Effector memory CD8-positive, alpha-beta T cell (primary cell): ENCODE measurements at places on chromosomes 7 and 10.

DNA sequence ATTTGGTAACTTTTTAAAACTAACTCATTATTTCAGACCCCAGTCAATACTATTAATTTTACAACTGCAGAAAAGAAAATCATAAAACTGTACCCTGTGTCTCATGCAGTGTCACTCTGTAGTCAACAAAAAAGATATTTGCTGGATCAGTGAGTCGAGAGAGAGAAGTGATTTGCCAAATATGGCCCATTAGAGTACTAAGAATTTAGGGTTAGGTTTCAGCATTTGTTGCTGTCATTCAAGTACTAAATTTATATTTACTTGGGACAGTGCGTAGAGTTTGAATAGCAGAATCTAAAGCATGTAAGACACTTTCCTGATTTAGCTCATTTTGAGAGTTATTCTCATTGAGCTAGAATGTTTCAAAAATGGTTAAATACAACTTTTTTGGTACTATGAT is 38.9 kb downstream of the CACNA2D1 start:
- no peaks in the 10 kb centered on the region for H3K27me3 ChIP-seq
- H3K4me1 ChIP-seq, result no peaks in the 10 kb centered on the region
- H3K4me3 ChIP-seq, result no peak overlapping the region
- DNase-seq, result no peak
- H3K27ac ChIP-seq, result no peak overlapping the region

GRCh38 chr7:3984456-3984855 is 683.4 kb downstream of the SDK1 start:
- DNase-seq, result no peak
- peaks cover 17% of the 10 kb centered on the region for H3K27me3 ChIP-seq
- H3K27ac ChIP-seq, result no peak overlapping the region
- peaks cover under 1% of the 10 kb centered on the region for H3K36me3 ChIP-seq
- H3K4me3 ChIP-seq, result no peak overlapping the region

DNA sequence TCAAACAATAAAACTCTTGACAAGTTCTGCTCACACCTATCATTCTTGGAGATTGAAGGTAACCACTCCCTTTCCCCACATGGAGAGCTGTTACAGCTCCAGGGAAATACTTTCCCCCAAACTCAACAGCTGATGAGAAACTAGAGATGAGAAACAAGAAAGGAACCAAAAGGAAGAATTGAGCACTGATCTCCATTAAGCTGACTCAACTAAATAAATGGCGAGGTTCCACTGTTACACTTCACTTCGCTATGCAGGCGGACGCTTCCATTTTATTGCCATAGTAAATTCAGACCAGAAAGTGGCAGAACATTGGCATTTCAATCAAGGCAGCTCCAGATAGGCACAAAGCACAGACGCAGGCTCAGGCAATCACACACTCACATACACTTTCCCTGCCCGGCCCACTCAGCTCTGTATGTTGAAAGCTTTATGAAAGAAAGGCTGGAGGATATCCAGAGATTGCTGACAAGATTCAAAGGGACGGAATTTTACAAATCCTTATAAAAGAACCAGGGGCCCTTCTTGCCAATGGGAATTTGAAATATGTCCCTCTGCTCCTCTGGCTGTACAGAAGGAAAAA is 11.5 kb upstream of the YAE1 start:
- peaks cover 29% of the 10 kb centered on the region for H3K27me3 ChIP-seq
- no peak overlapping the region for H3K4me3 ChIP-seq
- peaks cover 4% of the 10 kb centered on the region for H3K36me3 ChIP-seq
- no peak for DNase-seq
- no peaks in the 10 kb centered on the region for H3K4me1 ChIP-seq

DNA sequence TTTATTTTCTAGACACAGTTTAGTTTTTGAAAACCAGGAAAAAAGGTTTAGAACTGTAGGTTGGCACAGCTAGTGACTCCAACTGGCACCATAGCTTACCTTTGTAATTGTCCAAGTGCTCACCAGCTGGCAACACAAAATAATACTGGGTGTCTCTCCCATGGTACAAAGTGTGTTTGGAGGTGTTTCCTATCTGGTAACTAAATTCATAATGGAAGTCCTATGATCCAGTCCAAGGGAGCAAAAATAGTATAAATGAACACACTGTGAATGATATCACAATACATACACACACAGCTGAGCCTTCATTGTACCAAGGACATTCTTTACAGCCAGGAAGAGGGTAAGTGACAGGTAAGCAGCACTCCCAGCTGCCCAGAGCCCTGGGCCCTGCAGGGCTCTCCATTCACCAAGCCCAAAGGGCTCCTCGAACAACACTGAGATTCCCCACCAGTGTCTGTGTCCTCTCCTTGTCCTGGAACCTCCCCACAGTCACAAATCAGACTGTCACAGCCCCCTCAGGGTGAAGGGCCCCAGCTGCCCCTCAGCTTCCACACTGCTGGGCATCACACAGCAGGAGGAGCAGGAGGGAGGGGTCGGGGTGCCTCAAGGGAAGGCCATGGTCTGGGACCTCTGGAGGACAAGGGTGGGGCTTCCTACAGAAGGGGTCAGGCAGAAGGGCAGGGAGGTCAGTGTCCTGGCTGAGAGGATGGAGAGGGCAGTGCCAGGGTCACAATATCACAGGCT is 72.1 kb downstream of the PKD1L1 start:
- peaks cover 6% of the 10 kb centered on the region for H3K27me3 ChIP-seq
- no peak overlapping the region for H3K4me3 ChIP-seq
- DNase-seq, result no peak
- no peaks in the 10 kb centered on the region for H3K4me1 ChIP-seq

GRCh38 chr10:93752761-93753160 is 5.0 kb upstream of the LGI1 start:
- H3K4me3 ChIP-seq, result no peak overlapping the region
- H3K27me3 ChIP-seq, result peaks cover 70% of the 10 kb centered on the region
- H3K4me1 ChIP-seq, result peaks cover 1% of the 10 kb centered on the region
- no peak for DNase-seq

DNA sequence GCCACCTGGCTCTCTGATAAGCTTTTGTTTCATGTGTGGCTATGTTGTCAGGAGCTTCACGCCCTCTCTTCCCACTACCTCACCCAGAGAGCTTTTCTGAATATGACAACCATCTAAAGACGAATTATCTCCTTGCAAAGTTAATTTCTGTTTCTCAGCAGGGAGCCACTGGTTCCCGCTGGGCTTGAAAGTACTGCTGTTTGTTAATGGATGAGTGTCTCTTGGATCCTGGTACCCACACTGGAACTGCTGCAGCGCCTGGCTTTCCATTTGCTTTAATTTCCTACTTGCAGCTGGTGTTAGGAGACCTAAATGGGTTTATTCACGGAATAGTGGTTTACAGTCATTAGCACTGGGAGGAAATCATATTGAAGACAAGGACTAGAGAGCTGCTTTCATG is 267.9 kb upstream of the LRGUK start:
- H3K36me3 ChIP-seq, result peaks cover 8% of the 10 kb centered on the region
- DNase-seq, result no peak
- H3K4me3 ChIP-seq, result no peak overlapping the region
- H3K27me3 ChIP-seq, result no peaks in the 10 kb centered on the region
- H3K4me1 ChIP-seq, result peaks cover 3% of the 10 kb centered on the region
- no peak overlapping the region for H3K27ac ChIP-seq

DNA sequence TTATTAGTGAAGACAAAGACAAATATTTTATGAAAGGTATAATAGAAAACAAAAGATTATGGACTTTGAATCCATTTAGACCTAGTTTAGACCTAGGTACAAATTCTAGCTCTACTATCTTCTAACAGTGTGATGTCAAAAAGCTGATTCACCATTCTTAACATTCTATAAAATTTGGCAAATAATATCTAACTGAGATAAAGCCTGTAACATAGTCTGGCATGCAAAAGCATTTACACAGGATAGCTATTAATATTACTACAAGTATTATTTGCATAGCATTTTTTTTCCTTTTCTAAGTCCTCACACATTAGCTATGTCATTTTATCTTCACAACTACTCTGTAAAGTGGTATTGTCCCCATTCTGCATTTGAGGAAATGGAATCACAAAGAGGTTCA is 179.6 kb upstream of the LRRTM3 start:
- H3K27me3 ChIP-seq, result no peaks in the 10 kb centered on the region
- H3K36me3 ChIP-seq, result no peaks in the 10 kb centered on the region
- no peaks in the 10 kb centered on the region for H3K4me1 ChIP-seq
- no peak overlapping the region for H3K4me3 ChIP-seq

DNA sequence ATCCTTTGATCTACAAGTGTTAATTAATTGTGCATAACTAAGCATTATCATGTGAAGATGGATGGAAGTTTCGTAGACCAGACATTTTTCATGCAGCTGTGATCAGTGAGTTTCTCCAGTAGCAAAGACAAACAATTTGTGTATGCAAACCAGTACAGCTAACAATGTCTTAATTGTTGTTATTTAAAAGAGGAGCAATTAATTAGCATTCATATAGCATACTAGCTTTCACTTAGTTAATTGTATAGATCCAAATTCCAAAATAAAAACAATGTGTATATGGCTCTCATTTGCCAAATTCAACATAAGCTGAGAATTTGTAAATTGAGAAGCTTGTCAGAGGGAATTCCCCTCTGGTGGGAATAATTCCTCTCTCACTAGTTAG is 22.6 kb upstream of the PRKCQ start:
- no peak for DNase-seq
- H3K27ac ChIP-seq, result no peak overlapping the region
- no peak overlapping the region for H3K4me3 ChIP-seq
- H3K36me3 ChIP-seq, result peaks cover 11% of the 10 kb centered on the region
- peaks cover 43% of the 10 kb centered on the region for H3K4me1 ChIP-seq

- peaks cover 51% of the 10 kb centered on the region for H3K27me3 ChIP-seq
- no peak overlapping the region for H3K27ac ChIP-seq
- no peak overlapping the region for H3K4me3 ChIP-seq
- no peaks in the 10 kb centered on the region for H3K36me3 ChIP-seq
- no peaks in the 10 kb centered on the region for H3K4me1 ChIP-seq
- DNase-seq, result no peak
These were observed 78.7 kb downstream of the ARHGAP22 start for GRCh38 chr10:48526011-48526821.
